Hair follicle dermal papilla cell (primary cell): ENCODE measurements at places on chromosomes 4 and X. TPM values are rescaled to one million over a fixed set of nuclear protein-coding genes. Genes with fewer than 3 reads are reported as not detected.

Gene PAGE3
- total RNA-seq, result not detected in 2 replicates

Gene CLDN34
- total RNA-seq, result not detected in 2 replicates

Gene NEK1
- 9.0 and 10.1 TPM in 2 replicates for total RNA-seq

Gene HSD17B13
- total RNA-seq, result not detected in 2 replicates

Gene GLRA2
- total RNA-seq, result not detected in 2 replicates

Gene CHRDL1
- 0.49 and 1.6 TPM in 2 replicates for total RNA-seq

Gene ZNF732
- 1.1 and 1.7 TPM in 2 replicates for total RNA-seq

Gene TMEM185A
- 16.9 and 23.2 TPM in 2 replicates for total RNA-seq

Gene AVPR2
- total RNA-seq, result not detected in 2 replicates

Gene SCD5
- total RNA-seq, result 48.7 and 68.0 TPM in 2 replicates

Gene SSX2
- total RNA-seq, result not detected in 2 replicates

Gene CFI
- 0.61 and 0.65 TPM in 2 replicates for total RNA-seq

Gene ERVMER34-1
- 0.12 and 0.16 TPM in 2 replicates for total RNA-seq

Gene S100P
- total RNA-seq, result not detected in 2 replicates

Gene GPR143
- total RNA-seq, result not detected in 2 replicates

Gene FAM13A
- total RNA-seq, result 25.6 and 28.1 TPM in 2 replicates

Gene SYP
- total RNA-seq, result 0.49 and 0.73 TPM in 2 replicates

Gene BST1
- total RNA-seq, result 10.2 and 11.8 TPM in 2 replicates

Gene RGS12
- 18.5 and 52.1 TPM in 2 replicates for total RNA-seq

Gene GLRA3
- under 0.01 TPM in 1 of 2 replicates, not detected in the other for total RNA-seq

Gene ENAM
- total RNA-seq, result under 0.01 TPM in 1 of 2 replicates, not detected in the other

Gene APELA
- total RNA-seq, result 2.4 and 2.9 TPM in 2 replicates

Gene TDO2
- 0.81 and 1.5 TPM in 2 replicates for total RNA-seq

Gene FHIP1A
- 0.85 and 1.6 TPM in 2 replicates for total RNA-seq

Gene HTATSF1
- 25.5 and 29.4 TPM in 2 replicates for total RNA-seq

Gene ARHGAP24
- 147 and 148 TPM in 2 replicates for total RNA-seq

Gene INPP4B
- total RNA-seq, result 17.7 and 17.8 TPM in 2 replicates

Gene KCTD8
- not detected in 2 replicates for total RNA-seq

Gene GRK4
- total RNA-seq, result 5.7 and 6.0 TPM in 2 replicates

Gene TSPAN5
- 66.2 and 81.8 TPM in 2 replicates for total RNA-seq

Gene EMCN
- 0.24 and 0.49 TPM in 2 replicates for total RNA-seq

Gene SSX3
- total RNA-seq, result not detected in 2 replicates

Gene GLUD2
- 2.8 and 2.9 TPM in 2 replicates for total RNA-seq

Gene CENPC
- 17.1 and 23.7 TPM in 2 replicates for total RNA-seq

Gene ETDB
- total RNA-seq, result not detected in 2 replicates

Gene PGAM4
- not detected in 2 replicates for total RNA-seq

Gene MAGEE1
- total RNA-seq, result 2.9 TPM in 2 replicates

Gene MAGEB3
- total RNA-seq, result not detected in 2 replicates

Gene PHKA1
- 1.8 and 4.5 TPM in 2 replicates for total RNA-seq

Gene USP26
- not detected in 2 replicates for total RNA-seq

Gene PFKFB1
- 0.12 and 0.16 TPM in 2 replicates for total RNA-seq

Gene EIF1AX
- total RNA-seq, result 34.1 and 36.3 TPM in 2 replicates

Gene VEGFD
- 0.32 and 0.97 TPM in 2 replicates for total RNA-seq

Gene ALPK1
- total RNA-seq, result 23.0 and 31.6 TPM in 2 replicates

Gene RBM46
- total RNA-seq, result 0.12 and 0.16 TPM in 2 replicates

Gene G6PD
- total RNA-seq, result 98.6 and 101 TPM in 2 replicates

Gene IL3RA
- 0.16 TPM in 1 of 2 replicates, not detected in the other for total RNA-seq
